ENCODE measurements at places on chromosomes 7 and 10.

- DNase-seq: no peak
These were observed 151.2 kb upstream of the FAM13C start for GRCh38 chr10:59513558-59513957.

GRCh38 chr10:30553626-30554439 is 75.7 kb downstream of the LYZL2 start:
- no peak for DNase-seq

- no peak for DNase-seq
These were observed 59.4 kb upstream of the FRMD4A start for GRCh38 chr10:14389981-14390590.

- no peak for DNase-seq
These were observed 457.6 kb upstream of the KLF6 start for GRCh38 chr10:4242561-4243035.

DNA sequence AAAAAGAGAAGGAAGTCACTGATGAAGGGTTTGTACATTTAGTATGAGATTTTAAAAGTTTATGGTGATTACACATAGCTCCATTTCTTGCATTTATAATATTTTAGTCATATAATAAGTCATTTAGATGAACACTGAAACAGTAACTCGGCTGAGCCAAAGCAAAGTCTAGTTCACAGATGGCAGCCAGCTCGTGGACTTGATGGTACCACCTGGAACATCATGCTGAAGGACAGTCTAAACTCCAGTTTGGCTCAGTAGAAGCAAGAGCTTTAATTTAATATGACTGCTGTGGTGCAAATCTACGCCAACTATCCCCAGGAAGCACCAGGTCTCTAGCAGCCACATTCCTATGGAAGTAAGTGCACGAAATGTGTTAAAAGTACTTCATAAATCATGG is 16.4 kb downstream of the SRI start:
- no peak for DNase-seq

DNA sequence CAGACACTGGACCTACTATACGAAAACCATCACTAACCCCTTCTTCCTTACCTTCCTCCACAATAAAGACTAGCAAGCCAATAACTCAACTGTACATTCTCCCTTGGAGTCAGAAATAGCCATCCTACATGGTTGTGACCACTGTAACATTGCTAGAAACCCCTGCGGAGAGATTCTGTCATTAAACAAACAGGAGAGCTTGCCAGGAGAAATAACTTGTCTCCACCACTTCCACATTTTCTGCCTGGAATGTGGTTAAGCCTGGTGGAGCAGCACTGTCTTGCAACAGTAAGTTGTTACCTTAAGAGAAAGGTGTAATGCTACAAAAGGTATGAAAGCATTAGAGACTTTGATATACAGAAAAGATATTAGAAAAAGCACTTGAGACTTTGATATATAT is 45.8 kb downstream of the THSD7A start:
- DNase-seq: no peak

DNA sequence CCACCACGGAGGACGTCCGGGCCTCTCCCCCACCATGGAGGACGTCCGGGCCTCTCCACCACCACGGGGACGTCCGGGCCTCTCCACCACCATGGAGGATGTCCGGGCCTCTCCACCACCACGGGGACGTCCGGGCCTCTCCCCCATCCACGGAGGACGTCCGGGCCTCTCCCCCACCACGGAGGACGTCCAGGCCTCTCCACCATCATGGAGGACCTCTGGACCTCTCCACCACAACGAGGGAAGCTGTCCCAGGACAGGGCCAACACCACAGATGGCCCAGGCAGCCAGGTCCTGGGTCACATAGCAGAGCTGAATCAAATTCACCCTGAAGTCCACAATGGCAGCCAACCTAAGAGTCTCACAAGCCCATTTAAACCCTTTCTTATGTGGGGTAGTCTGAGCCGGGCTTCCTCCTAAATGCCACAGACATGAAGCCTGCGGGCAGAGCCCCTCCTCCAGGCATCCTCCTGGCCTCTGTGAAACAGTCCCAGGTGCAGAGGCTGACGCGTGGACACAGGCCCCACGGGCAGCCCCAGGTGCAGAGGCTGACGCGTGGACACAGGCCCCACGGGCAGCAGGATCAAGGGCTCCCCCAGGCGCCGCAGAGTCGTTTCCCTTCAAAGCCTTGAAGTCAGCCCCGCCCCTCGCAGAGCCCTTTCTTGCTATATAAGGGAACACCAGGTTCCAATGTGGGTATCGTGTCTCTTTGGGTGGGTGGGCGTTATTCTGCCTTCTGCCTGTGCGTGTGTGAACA is 47.0 kb downstream of the FOXL3 start:
- DNase-seq: no peak

DNA sequence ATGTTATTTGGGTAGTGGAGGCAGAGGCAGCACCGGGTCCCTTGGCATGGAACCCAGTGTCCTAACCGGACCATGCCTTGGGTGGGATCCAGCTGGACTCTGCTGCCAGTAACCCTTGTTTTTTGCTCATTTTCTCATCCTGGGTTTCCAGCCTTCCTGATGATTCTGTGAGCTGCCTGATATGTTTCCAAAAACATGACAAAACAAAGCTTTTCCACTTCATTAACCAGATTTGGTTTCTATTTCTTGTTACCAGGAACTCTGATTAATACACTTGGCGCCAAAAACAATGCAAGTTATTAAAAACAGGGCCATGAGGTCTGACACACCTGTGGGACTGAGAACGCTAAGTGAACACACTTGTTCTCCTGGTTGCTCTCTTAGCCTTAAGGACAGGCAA is 32.8 kb upstream of the DLG5 start:
- DNase-seq: no peak

- DNase-seq: no peak
These were observed 270.5 kb downstream of the TCERG1L start for GRCh38 chr10:131041031-131041430.

DNA sequence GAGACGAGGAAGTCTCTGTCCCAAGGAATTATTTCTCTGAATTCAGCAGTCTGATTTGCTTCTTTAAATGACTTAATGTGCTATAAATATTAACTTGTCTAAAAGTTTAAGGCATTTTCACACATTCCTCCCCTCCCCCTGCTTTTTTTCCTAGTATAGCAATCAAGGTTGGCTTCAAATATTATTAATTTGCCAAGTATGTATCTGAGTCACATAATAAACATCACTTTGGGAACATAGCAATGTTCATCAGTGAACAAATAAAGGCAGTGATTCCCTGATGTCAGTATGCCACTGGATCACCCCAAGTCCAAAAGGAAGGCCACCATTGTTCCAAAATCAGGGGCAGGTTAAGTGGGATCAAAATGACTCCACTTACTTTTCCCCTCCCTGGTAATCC is 40.5 kb downstream of the PDE6C start:
- no peak for DNase-seq

DNA sequence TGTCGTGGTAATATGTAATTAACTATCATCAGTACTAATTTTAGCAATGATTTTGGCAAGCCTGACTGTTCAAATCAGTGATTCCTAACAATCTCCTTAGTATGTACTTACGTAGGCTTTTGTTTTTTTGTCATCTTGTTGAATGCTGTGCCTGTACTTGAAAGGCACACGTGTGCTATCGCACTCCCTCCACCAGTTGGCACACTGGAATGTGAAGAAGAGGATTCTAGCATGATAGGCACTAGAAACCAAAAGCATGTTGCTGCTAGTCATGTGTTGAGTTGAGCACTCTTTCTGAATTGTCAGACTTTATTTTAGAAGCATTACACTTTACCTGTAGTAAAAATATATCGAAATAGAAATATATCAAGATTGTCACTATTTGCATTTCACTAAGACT is 59.1 kb downstream of the TASOR2 start:
- DNase-seq: no peak

- DNase-seq: no peak
These were observed 13.7 kb upstream of the CROT start for GRCh38 chr7:87331687-87332252.

DNA sequence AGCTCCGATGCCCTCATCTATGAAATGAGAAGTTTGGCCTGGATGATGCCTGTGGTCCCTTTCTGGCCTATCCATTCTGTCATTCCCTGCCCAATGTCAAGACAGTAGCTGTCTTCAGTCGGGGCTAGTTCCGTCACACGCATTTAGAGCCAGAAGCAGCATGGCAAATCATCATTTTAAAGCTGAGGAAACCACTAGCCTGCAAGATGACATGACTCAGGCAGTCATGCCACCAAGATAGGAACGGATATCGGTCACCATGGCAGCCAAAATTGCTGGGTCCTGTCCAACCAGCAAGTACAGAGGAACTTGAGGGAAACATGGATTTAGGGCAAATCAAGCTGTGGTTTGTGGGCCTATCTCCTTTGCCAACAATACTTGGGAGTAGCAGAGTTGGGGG is 64.5 kb upstream of the MRLN start:
- no peak for DNase-seq

- DNase-seq: no peak
These were observed 217.9 kb downstream of the GLRX3 start for GRCh38 chr10:130353928-130354572.

DNA sequence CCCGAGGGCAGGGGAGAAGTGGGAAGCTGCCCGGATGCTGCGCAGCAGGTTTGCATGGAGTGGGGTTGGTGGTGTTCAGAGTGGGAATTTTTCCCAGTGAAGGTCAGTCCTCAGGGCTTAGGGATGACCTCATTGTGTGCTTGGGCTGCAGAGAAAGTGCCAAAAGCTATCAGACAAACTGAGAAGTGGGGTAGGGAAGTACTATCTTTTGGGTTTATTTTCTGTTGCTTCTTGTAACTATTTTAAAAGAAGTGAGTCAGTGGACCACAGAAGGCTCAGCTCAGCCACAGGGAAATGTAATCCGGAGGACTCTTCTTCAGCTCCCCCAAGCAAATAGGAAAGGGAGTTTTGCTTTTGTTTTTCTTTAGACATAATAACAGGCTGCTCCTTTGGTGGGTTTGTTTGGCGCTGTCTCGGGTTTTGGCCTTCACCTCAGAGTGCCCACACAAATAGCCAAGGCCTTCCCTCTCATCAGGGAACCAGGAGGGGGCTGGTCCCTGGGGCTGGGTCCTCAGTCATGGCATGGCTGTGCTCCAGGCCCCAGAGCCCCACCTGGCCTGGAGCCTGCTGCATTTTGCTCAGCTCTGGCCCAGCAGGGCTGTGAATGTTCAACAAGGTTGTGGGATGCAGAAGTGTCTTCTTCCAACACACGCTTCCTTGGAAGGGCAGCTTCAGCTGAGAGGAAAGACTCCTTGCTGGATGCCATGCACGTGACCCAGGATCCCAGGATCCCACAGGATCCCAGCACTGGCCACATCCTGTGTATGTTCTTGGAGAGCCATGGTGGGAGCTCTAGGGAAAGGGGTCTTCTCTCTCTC is 5.4 kb upstream of the FAM170B start:
- no peak for DNase-seq

DNA sequence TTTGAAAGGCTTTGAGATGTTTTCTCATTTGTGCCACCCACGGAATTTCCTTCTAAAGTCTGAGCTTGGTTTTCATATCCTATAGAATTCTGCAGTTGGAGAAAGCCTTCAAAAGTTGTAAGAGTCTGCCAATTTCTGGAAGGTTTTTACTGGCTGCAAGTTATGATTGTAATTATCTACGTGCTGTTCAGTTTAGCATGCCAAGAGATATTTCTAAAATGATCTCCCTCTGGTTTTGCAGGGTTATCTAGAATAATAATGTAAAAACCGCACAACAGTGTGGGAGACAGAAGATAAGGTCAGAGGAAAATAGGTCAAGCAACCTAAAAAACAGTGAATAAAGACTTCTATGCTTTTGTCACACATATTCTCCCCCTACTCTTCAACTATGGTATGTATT is 69.3 kb downstream of the MTERF1 start:
- no peak for DNase-seq

DNA sequence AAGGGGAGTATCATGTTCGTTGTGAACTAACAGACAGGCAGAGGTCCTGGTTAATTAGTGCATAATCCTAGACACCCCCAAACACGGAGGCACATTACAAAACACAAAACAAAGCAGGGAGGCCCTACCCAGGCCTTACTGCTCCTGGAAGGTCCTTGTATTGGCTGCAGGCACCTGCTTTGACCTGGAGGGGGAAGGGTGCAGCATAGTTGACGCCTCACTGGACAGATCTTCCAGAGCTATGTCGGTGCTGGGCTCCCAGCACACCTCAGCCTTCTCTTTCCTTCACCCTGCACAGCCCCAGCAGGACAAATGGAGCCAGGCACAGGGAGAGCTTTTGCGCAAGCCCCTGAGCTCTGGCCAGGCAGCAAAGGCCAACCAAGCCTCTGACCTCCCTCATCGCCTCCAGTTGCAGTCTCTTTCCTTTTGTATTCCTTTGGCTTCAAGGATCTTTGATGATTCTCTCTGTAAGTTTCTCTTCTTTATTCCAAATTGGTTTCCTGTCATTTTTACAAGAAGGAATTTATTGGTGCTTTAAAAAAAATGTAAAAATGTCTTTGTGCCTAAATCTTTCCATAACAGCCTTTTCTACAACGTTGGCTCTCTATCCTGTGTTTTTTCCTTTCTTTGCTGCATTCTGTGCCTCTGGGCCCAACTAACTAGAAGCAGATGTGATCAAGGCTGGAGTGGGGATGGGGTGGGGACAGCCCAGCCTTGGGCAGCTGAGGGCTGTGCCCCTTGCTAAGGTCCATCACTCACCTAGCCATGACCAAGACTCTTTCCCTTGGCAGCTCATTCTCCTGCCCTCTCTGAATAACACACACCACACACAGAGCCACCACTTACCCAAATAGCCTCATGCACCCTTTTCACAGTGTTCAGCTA is 317.1 kb upstream of the NPVF start:
- no peak for DNase-seq
